Epithelial cell of alveolus of lung (primary cell): ENCODE measurements at places on chromosomes 4 and X. TPM values are rescaled to one million over a fixed set of nuclear protein-coding genes. Genes with fewer than 3 reads are reported as not detected.

The AFF2 gene
- total RNA-seq, result 0.16 and 1.8 TPM in 2 replicates

The ITM2A gene
- total RNA-seq, result 0.32 and 0.91 TPM in 2 replicates

The PARM1 gene
- 0.65 and 1.2 TPM in 2 replicates for total RNA-seq

The FAM241A gene
- 1.5 and 2.3 TPM in 2 replicates for total RNA-seq

The REELD1 gene
- not detected in 2 replicates for total RNA-seq

The PPID gene
- total RNA-seq, result 23.8 and 30.2 TPM in 2 replicates

The ALB gene
- 0.39 and 1.1 TPM in 2 replicates for total RNA-seq
